ENCODE measurements at places on chromosomes 5 and 9.

DNA sequence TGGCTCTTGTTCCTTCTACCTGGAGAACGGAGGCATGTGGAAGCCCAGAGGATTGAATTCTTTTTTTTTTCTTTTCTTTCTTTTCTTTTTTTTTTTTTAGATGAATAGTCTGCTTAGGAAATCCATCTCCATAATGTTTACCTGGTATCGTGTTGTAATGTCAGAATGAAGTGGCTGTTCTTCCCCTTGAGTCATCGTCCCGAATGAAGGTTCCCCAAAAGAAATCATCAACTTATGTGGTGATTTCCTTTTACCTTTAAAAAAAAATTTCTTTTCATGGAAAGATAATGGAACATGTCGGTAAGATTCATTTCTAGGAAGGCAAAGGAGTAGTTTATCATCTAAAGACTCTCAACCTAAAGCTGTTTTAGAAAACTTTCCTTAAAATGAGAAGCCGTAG, 59.7 kb downstream of the DOCK8 start:
- DNase-seq = no peak

GRCh38 chr9:128166169-128166568, 6.1 kb downstream of the BBLN start:
- no peak for DNase-seq

- DNase-seq = no peak
Observed at GRCh38 chr9:19946441-19947109, 157.7 kb upstream of the SLC24A2 start.

- DNase-seq = no peak
Observed at GRCh38 chr9:131329241-131329641, 39.7 kb downstream of the PLPP7 start.

DNA sequence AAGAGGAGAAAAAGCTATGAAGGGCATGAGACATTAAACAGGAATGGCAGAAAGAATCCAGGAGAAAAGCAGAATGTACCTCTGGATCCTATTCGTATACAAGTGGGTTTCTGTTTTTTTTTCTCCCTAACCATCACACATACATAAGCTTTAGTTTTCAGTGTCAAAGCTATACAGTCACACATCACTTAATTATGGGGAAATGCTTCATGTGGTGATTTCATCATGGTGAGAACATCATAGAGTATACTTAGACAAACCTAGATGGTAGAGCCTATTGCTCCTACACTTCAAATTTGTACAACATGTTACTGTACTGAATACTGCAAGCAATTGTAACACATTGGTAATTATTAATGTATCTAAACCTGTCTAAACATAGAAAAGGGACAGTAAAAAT, 290.6 kb downstream of the AOPEP start:
- no peak for DNase-seq

DNA sequence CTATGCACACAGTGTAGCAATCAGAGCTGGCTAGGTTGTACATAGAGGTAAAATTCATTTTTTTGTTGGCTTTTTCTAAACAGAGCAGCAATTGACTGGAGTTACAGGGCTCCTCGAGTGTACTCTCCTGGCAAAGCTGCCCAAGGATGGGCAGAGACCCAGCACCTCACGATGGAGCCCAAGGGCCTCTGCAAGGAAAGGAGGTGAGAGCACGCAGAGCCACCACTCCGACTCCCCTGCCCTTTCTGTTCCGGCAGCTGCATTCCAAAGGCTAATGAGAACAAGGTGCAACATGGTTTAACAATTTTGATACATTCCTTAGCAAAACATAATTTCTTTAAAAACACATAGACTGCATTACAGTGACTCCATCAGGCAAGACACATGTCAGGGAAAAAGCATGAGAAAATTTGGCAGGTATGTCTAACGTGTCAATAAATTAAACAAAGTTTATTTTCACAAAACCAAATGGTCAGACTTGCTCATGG, 47.5 kb downstream of the SAXO1 start:
- DNase-seq = no peak

GRCh38 chr9:33288235-33288634, 2.1 kb upstream of the NFX1 start:
- DNase-seq = no peak

DNA sequence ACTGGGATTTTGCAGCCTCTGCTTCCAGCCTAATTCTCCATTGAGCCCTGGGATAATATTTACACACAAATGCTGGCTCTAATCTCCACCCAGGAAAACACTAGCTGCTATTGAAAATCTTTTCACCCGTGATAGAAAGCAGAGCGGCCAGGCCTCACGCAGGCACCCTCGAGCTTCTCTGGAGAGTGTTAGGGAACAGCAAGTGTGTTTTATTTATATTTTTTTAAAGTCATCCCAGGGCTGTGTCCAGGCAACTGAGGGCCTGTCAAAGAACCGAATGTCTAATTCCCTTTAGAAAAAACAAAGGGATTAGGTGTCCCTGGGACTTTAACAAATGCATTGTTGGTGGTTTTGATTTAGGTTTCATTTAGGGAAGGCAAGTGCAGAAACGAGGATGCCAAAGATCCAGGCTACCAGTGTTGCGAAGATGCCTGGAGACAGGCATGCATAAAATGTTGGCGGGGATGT, 51.2 kb upstream of the SPRY4 start:
- no peak for DNase-seq

DNA sequence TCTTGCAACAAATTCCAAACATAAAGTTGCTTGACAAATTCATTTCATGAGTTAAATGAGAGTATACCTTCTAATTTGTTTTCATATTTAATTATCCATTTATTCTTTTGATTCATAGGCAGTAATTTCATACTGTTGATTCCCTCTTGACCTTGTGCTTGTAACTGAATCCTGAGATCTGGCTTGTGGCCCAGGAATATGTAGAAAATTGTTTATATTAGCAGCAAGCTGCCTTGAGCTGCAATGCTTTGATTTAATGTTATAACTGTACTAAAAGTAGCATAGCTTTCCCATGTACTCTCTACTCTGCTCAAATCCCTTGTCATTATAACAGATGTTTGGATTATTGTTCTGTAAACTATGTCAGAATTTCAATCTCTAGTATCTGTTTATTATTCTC, 780.7 kb downstream of the NR2F1-AS1 start:
- DNase-seq = no peak

DNA sequence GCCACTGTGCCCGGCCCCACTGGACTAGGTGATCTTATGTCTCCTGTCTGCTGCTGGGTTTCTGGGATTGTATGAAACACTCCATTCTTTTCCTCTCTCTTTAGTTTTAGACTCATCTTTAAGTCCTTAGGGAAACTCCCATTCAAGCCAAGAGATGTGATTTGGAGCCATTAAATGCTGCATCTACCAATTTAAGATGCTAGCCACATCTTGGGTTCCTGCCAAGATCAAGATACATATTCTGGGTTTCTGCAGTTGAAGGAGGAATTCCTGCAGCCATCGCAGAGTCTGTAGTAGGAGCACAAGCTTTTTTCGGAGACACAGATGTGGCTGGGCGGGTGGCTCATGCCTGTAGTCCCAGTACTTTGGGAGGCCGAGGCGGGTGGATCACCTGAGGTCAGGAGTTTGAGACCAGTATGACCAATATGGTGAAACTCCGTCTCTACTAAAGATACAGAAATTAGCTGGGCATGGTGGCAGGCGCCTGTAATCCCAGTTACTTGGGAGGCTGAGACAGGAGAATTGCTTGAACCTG, 23.2 kb downstream of the STXBP1 start:
- no peak for DNase-seq

- no peak for DNase-seq
Observed at GRCh38 chr5:32182463-32183063, 8.4 kb upstream of the GOLPH3 start.

GRCh38 chr9:3240656-3241268, 285.0 kb downstream of the RFX3 start:
- peak; percentile 57 for DNase-seq

DNA sequence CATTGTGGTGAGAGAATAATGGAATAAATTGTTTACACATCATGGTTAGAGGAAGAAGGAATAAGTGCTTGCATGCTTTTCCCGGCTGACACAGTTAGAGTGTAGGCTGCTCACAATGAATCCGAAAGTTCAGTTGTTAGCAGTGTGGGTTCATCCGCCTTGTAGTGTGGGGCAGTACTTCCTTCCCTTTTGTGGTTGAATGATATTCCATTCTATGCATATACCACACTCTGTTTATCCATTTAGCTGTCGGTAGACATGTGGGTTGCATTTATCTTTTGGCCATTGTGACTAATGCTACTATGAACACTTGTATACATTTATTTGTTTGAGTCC, 84.0 kb downstream of the COL5A1 start:
- DNase-seq = no peak

- no peak for DNase-seq
Observed at GRCh38 chr5:92775711-92776615, 805.1 kb downstream of the NR2F1-AS1 start.

- no peak for DNase-seq
Observed at GRCh38 chr5:149133795-149134777, 7.2 kb upstream of the ABLIM3 start.

- DNase-seq = no peak
Observed at GRCh38 chr5:171307789-171308452, 1.1 kb upstream of the TLX3 start.

GRCh38 chr5:10017786-10018185, 231.9 kb downstream of the ATPSCKMT start:
- DNase-seq = no peak

GRCh38 chr9:124011460-124012301, at the start of gene LHX2:
Gene LHX2, plus strand, starts transcription at chr9:124011768. Its CDS starts 581 bp downstream, at chr9:124012349.
- no peak for DNase-seq

- no peak for DNase-seq
Observed at GRCh38 chr9:68437785-68438184, 81.4 kb downstream of the PGM5 start.

GRCh38 chr9:116437411-116438370, 249.4 kb upstream of the TRIM32 start:
- DNase-seq = no peak

DNA sequence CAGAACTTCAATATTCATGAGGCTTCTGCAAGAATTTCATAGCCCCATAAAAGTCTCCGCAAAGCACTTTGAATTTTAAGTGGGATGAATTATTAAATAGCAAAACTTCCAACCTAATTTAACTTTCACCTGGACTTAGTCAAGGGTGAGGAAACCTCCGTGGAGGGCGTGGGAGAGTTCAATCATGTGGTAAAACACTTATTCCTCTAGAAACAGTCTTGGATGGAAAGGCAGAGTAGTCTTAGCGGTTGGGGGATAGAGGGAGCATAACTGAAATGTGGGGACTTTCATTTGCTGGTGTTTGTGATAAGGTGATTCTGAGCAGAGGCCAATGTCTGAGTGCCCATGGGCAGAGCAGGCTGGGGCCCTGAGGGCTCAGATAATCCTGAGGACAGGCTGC, 241.9 kb downstream of the IRX1 start:
- no peak for DNase-seq

- no peak for DNase-seq
Observed at GRCh38 chr9:136617746-136618579, 44.8 kb upstream of the EGFL7 start.

- DNase-seq = no peak
Observed at GRCh38 chr5:123119334-123119986, 30.4 kb downstream of the PRDM6 start.

Measured in activated CD4-positive, alpha-beta T cell treated with anti-CD3 and anti-CD28 coated beads, Interleukin-2, amount 50 U/mL, for 4 hours (primary cell).